ENCODE measurements at places on chromosomes 7 and 10.
A peak's percentile ranks its signal among the peaks of the same experiment; 100 is the strongest.

- no peak for DNase-seq
These were observed 271.0 kb downstream of the SKAP2 start for GRCh38 chr7:26593393-26593792.

DNA sequence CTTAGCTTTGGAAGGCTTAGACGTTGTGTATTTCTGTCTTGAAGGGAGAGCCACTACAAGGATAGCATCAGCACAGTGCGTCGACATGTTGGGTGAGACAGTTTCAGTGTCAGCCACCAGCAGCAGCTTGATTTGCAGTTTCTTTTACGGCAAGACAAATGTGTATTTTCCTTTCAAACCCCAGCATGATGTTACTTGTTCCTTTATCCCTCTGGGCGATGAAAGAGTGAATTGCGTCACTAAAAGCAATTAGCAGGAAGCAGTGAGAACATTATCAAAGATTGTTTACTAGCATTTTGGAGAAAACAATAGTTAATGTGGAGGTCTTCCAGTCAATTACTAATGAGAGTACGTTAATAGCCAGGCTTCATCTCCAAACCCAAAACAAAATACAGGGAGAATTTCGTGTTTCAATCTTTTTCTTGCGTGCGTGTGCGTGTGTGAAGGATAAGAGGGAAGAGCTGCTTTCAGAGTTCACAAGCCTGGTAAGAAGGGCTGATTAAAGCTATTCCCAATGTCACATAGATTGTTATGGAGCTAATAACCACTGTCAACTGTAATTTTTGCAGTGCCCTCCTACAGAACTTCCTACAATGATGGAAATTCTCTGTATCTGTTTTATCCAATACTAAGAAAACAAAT is 157.1 kb upstream of the AOAH start:
- no peak for DNase-seq

GRCh38 chr10:98364432-98365102 is 50.4 kb downstream of the PYROXD2 start:
- no peak for DNase-seq

- DNase-seq, result no peak
These were observed 98.3 kb downstream of the FOXL3 start for GRCh38 chr7:388023-388960.

DNA sequence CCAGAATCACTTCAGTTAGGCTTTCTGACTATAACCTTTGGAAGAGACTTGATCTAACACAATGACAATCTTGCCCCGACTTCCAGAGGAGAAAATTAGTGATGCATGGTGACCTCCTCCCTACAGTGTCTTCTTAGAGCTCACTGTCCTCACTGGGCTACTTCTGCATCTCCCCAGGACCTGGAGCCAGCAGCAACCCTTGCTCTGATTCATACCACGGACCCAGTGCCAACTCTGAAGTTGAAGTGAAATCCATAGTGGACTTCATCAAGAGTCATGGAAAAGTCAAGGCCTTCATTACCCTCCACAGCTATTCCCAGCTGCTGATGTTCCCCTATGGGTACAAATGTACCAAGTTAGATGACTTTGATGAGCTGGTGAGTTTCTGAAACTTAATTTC is 12.6 kb downstream of the CPA2 start:
- DNase-seq, result no peak

DNA sequence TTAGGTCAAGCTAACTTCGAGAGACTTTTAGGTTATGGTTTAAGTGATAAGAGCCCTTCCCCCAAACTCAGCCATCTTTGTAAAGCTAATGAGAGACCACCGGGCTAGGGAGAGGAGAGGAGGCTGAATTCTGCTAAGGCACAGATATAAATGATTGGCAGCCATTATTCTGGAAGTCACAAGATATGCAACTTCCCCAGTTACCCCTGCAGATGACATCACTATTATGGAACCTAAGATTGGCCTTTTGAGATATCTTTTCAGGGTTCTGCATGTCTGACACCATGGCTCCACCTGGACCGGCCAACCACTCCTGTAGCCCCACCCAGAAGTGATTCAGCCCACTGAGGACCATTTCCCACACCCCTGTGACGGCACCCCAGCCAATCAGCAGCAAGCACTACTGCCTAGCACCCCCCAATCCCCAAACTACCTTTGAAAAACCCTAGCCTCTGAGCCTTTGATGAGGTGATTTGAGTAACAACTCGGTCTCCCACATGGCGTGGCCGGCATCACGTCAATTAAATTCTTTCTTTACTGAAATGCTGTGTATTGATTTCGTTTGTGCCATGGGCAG is 14.4 kb downstream of the VIPR2 start:
- DNase-seq, result no peak

- peak; percentile 66 for DNase-seq
These were observed 517 bp downstream of the ITGB1 start for GRCh38 chr10:32957341-32958084.

DNA sequence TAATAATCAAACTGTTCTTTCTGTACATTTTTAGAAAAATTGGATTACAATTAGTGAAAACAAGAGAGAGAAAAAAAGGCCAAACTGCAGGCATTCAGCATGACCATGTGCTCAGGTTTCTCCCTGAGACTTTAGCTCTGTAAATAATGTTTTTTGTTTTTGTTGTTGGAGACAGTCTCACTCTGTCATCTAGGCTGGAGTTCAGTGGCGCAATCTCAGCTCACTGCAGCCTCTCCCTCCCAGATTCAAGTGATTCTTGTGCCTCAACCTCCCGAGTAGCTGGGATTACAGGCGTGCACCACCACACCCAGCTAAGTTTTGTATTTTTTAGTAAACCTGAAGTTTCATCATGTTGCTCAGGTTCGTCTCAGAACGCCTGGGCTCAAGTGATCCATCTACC is 23.0 kb downstream of the BZW2 start:
- DNase-seq, result no peak

- no peak for DNase-seq
These were observed 35.5 kb downstream of the IDE start for GRCh38 chr10:92538231-92538958.

- DNase-seq, result peak; percentile 95
These were observed 70.9 kb upstream of the CTBP2 start for GRCh38 chr10:125231116-125231812.

DNA sequence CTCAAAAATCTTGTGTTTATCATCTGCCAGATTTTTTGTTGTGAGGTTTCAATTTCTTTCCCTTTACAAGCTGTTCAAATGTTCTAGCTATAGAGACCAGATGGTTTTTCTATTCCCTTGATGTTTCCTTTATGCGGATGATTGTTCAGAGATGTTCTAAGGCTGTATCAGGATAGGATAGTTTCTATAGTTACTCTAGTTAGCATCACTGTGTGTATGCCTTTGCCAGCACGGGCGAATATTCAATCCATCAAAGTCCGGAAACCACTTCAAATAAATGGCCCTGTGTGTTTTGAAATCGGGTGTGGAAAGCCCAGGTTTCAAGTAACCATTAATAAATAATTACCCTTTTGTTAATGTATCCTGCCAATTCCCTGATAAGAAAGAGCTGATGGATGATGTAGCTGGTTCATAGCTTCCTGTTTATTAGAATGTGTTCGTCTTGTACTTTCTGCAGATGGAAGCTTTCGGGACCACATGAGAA is 149.8 kb upstream of the PRKCQ start:
- DNase-seq, result no peak

- DNase-seq, result no peak
These were observed 71.9 kb upstream of the HABP2 start for GRCh38 chr10:113480851-113481502.

DNA sequence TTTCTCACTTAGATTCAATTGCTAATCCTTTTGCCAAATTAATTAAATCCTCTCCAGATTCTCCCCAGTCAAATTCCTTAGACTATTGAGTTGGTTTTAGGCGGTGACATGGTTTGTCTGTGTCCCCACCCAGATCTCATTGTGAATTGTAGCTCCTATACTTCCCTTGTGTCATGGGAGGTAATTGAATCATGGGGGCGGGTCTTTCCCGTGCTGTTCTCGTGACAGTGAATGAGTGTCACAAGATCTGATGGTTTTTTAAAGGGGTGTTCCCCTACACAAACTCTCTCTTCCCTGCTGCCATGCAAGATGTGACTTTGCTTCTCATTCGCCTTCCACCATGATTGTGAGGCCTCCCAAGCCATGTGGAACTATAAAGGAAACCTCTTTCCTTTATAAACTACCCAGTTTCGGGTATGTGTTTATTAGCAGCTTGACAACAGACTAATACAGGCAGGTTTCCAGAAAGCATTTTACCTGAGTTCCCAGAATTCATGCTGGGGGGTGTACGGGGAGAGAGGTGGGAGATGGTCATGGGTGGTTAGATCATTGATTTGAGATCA is 44.7 kb upstream of the GARS1 start:
- no peak for DNase-seq

DNA sequence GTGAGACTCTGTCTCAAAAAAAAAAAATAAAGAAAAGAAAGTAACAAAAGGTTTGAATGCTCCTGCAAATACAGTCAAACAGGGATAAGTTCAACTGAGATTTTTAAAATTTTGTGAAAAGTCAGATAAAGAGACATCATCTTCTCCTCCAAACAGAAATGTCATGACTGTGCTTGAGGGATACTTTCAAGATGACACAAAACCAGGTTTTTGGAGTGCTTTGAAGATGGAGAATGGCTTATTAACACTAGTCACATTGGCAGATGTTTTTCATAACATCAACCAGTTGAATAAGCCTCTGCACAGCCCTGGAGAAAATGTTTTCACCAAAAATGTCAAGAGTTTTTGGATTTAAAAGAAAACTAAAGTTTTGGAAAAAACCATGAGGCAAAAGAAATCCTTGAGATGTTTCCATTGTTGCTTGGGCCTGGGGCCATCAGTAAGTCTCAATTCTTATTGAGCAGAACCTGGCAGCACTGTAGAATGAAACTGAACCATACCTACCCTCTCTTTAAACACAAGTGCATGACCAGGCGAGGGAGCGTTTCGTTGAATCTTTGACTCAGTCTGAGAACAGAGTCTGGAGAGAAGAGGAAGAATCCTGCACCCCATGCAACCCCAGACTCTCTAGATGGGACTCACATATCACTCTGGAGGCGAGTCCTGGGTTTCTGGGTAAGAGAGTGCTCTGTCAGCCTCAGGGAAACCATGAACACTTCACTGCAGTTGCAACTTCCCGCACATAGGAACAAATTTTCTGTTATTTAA is 37.4 kb upstream of the PRKCQ start:
- no peak for DNase-seq

GRCh38 chr10:126481181-126481580 is 92.9 kb upstream of the ADAM12 start:
- DNase-seq, result no peak

DNA sequence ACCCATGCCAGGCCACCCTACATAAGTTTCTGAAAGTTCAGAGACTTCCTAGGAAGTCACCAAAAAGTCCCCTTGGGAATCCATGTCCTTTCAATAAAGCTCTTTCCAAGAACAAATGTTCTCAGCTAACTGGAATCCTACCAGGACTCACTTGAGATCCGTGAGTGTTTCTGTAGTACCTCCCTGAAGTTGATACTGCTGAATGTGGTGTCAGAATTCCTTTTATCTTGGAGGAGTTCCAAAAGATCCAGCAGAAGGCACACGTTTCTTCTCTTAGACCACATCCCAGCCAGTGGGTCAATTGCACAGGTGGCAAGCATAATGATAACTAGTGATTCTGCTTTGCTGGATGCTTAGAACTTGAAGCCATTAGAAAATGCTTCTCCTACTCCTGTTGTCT is 689.7 kb upstream of the IGFBP3 start:
- DNase-seq, result no peak

DNA sequence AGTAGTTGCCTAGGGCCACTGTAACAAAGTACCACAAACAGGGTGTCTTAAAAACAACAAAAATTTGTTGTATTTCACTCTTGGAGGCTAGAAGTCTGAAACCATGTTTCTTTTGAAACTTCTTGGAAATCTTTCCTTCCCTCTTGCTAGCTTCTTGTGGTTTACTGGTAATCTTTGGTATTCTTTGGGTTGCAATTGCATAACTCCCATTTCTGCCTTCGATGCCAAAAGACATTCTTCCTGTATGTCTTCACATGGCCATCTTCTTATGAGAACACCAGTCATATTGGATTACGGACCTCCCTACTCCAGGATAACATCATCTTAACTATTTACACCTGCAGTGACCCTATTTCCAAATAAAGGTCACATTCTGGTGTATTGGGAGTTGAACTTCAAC is 357.4 kb downstream of the PPP1R3A start:
- no peak for DNase-seq

DNA sequence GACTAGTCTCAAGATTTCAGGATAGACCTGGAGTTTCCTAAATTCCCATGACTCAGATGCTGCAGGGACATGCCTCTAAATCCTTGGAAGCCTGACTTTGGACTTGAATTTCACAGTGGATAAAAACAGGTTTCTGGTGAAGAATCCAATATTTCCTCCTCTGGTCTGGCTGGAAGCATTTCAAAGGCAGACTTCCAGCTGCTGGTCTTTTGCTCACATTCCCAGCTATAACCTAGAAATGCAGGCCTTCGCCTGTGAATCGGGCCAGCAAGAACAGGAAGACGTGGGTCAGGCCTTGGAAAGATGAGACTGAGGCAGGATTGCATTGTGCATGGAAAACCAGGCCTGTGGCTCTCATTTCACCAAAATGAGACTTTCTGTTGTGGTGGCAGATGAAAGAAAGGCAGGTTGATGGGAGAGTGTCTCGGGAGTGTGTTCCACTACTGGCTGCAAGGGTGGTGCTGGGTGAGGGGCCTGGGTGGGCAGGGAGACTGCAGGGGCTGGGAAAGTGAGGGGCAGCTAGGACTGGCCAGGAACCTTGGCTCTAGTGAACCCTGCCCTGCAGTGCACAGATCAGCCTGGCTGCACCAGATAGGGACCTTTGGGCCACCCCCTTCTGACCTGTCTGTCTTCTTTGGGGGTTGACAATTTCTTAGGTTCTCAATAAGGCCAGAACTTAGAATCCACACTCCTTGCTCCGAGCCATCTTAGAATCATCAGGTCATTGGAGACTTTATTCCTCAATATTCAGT is 488.8 kb upstream of the MKI67 start:
- no peak for DNase-seq

- no peak for DNase-seq
These were observed 19.7 kb upstream of the NKX6-2 start for GRCh38 chr10:132805599-132805998.

DNA sequence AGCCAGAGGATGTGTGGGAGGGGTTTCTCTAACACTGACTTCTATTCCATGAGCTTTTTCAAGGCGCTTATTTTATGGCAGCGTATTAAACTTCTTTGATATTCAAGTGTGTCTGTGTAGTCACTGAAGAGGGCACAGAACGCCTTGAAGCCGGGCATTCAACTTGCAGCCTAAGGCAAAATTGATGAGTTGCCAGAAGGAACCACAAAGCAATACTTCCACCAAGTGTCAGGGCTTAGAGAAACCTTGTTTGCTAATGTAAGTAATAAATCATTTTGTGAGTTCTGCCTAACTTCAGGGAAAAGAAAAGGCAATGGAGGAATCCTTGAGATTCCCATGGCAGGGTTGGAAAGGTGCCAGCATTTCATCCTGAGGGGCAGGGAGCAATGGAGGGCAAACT is 163.8 kb downstream of the LCOR start:
- DNase-seq, result no peak

Measured in urothelium cell line (cell line).